ENCODE measurements at places on chromosomes 2 and 18.

GRCh38 chr2:216956820-216957493 lies 97.1 kb upstream of the TNP1 start:
- no peak for DNase-seq

DNA sequence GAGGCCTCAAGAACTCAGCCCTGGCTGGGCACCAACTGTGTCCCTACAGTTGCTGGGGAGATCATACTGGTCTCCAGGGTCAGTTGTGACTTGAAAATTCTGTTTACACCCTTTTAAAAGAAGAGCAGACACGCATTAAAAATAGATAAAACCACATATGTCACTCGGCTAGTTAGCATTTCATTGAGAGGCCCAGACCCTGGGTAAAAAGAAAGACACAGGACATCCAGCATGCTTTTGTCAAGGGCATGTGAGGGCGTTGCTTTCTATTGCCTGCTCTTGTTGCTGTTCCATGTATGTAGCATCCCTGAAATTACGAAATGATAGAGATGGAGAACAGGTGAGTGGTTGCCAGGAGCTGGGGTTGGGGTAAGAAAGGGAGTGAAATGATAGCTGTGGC lies 94.3 kb downstream of the SEPTIN10 start:
- no peak for DNase-seq

DNA sequence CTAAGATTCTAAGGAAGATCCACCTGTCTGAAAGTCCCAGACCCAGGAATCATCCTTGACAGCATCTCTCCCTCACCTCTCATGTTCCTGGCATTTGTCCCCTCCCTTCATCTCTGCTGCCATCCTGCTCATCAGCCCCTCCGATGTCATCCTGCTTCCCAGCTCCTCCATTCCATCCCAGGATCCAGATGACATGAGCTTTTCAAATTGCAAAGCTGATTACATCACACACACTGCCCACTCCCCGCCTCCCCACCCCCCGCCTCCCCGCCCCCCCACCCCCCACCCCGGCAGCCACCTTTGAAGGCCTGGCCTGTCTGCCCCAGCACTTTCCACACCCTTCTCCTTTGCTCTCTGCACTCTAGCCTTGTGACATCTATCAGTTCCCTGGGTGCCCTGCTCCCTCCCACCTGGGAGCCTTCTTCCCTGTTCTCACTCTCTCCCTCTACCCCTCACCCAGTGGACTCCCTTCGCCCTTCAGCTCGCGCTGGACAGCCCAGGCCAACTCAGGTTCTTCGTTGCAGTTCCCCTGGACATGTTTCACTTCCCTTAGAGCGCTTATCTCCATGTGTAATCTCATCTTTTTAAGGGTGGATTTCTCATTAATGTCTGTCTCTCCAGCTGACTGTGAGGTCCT lies 61.6 kb downstream of the DNMT3A start:
- peak; percentile 40 for DNase-seq

DNA sequence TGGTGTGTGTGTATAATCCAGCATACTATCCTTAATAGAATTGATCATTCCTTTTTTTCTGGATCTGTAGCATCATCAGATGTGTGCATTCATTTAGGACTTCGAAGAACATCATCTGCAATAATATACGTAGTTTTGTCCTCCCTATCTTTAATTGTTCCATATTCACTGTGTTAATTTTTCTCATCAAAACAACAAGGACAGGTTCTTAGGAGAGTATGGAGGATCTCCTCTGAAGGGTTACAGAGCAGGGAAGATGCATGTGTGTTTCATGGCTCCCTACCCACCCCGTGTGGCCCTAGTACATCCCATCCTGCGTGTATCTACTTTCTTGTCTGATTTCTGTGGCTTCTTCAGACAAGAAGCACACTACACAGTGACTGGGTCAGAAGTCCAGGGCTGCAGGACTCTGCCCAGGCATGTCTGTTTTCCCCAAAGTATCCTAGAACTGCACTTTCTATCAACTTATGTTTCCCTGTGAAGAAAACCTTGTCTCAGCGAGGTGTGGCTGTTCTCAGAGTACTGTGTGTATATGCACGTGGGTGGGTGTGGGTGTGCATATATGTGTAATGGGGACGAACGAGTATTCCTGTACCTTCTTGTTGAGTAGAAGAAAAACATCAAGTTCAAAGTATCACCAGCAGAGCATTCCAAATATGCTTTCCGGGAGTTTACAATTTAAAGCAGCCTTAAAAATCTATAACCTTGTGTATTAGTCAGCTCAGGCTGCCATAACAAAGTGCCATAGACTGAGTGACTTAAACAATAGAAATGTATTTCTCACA lies 220.4 kb upstream of the FOSL2 start:
- DNase-seq: no peak

DNA sequence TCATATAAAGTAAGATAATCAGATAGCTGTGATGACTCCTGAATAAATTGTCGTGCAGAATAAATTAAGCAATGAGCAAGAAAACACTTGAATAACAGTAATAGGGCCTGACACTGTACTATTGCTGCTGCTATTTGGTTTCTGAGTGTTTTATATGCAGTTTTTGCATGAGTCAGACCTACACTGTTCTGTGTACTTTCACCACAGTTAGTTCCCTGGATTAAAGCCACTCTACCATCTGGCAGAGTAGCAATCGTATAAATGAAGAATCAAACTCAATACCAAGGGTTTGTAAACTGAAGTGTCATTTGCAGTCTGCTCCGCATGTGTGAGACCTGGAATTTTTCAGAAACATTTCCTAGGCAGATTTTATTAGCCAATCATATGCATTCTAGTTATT lies 398.6 kb upstream of the CDH7 start:
- no peak for DNase-seq

- DNase-seq: no peak
Observed at GRCh38 chr2:198490748-198491147, 686.4 kb downstream of the PLCL1 start.

GRCh38 chr2:150809103-150809502 lies 321.6 kb upstream of the RND3 start:
- DNase-seq: no peak

GRCh38 chr2:98110741-98111140 lies 23.8 kb downstream of the VWA3B start:
- DNase-seq: no peak

DNA sequence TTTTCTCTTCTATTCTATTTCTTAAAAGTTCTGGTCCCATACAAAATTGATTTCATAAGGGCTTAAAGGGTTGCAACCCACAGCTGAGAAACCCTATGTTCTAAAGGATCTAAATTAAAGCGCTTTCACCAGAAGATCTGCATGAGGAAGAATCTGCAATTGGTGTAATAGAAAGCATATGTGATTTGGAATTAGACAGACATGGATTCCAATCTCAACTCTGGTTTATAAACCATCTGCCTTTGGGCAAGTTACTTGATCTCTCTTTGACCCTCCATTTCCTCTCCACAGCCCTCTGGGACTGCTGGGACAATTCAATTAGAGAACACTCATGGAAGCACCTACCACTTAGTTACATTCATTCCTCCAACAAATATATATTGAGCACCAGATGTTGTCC lies 178.7 kb downstream of the ANTXR1 start:
- DNase-seq: no peak
